ENCODE measurements at places on chromosomes 12 and 14.

DNA sequence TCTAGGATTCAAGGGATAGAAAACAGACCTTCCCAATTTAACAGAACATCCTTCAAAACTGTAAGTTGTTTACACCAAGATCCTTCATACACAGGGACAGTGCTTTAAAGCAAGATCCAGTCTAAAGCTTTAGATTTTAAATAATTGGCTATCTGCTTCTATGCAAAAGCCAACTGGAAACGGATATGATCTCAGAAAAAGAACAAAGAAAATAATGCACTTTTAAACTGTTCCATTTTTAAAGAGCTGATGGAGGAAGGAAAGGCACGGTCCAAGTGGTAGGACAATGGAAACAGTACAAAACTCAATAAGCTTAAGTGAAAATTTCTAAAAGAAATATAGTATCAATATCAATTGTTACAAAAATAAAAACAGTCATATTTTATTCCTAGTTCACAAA, 27.7 kb downstream of the LRP6 start:
- no peak for DNase-seq

DNA sequence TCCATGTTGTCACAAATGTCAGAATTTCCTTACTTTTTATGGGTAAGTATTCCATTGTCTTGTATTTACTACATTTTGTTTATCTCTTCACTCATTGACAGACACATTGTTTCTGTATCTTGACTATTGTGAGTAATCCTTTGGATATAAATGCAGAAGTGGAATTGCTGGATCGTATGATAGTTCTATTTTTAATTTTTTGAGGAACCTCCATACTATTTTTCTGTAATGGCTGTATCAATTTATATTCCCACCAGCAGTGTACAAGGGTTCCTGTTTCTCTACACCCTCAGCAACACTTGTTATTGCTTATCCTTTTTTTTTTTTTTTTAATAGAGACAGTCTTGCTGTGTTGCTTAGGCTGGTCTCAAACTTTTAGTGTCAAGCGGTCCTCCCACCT, 3.5 kb upstream of the KICS2 start:
- no peak for DNase-seq

DNA sequence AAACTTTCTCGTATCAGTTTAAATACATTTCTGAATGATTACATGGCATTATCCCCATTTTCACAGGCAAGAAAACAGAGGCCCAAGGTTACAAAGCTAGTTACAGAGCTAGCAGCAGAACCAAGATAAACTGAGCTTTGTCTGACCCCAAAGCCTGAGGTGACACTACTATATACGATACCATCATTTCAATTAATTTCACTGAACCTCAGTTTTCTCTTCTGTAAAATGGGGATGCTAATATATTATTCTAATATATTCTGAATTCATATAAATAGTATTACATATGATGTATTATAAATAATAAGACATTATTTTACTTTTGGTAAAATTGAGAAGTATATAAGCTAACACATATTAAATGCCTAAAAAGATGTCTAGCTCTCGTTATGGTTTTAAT, 143.3 kb downstream of the NRXN3 start:
- DNase-seq = no peak

DNA sequence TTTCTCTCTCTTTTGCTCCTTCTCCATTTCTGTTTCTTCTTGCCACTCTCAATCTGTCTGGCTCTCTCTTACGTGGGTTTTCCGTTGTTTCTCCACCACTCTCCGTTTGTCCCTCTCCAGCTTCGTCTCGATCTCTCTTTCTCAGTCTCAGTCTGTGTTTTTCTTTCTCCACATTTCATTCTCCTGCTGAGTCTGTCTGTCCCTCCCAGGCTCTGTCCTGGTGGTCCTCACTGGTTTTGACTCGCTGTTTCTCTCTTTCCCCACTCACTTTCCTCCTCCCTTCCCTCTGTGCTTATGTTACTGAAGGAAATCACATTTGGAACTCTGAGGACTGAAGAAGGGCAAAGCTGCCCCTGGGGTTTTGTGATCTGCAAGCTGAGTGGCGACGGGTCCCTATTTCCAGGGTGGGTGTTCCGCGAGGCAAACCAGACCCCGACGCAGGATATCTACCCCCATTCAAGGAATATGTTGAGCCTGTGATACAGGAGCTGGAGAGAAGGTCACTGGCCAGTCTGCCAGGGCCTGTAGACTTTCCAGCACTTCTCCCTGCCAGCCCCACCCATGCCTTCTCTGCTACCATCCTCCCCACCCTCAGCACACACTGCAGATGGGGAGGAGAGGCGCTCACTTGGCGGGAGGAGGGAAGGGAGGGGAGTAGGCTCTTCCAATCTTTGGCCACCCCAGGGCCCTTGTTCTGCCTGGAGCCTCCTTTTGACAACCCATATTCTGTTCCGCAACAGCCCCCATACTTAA, 102.7 kb upstream of the MAP1LC3B2 start:
- no peak for DNase-seq

GRCh38 chr14:74913986-74914573, 9.0 kb downstream of the RPS6KL1 start:
- no peak for DNase-seq

- DNase-seq = no peak
Observed at GRCh38 chr14:104820669-104821228, 19.8 kb downstream of the ZBTB42 start.

DNA sequence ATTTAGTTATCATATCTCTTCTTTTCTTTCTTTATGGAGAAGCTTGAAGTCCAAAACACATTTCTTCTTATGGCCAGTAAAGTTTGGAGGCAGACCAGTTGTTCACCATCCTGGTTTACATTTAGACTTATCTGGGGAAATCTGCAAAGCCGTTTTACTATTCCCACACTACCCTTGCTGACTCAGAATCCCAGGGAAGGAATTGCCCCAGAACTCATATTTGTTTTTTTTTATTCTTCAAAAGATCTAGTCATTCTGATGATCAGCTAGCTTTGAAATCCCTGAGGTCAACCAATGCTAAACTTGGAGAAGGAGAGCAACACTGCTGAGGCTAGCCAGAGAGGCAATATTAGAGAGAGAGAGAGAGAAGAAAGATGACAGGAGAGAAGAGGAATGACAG, 12.3 kb upstream of the LMO3 start:
- DNase-seq = no peak

GRCh38 chr12:53492188-53492587, 7.1 kb downstream of the MAP3K12 start:
- no peak for DNase-seq

DNA sequence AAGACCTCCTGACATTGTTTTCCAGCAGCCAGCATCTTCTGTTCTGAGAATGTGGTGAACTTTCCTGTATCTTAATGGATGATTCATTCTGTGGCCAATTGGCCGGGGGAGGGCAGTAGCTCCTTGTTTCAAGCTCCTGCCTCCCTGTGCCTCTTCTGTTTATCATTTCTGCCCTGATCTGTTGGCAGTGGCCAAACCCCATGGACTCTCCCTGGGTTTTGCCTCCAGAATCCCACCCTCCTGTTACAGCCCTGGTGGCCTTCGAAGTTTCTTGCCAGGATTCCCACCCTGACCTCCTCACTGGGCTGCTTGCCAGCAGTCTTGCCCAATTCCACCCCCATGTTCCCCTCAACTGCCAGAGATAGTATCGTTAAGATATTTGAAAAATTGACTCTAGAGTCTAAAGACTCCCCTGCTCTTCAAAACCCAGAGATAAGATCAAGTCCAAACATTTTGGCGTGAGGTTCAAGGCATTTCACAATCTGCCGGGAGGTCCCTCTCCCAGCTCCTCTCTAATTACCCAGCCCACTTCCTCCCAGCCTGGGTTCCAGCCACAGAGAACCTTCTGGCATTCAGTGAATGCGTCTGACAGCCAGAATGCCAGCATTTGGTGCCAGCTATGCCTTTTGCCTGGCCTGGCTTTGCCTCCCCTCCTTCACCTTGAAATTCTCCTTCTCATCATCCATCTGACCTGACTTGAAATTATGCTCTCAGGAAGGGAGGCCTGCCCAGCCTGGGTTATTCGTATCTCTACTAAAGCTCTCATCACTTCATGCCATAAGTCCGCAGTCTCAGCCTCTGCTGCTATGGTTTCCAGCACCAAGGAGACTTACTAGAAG, 37.7 kb upstream of the TXNRD1 start:
- DNase-seq = no peak

GRCh38 chr12:4448371-4448940, 2.8 kb upstream of the FGF6 start:
- DNase-seq = no peak

GRCh38 chr14:23259426-23259825, 21.7 kb downstream of the RNF212B start:
- no peak for DNase-seq

DNA sequence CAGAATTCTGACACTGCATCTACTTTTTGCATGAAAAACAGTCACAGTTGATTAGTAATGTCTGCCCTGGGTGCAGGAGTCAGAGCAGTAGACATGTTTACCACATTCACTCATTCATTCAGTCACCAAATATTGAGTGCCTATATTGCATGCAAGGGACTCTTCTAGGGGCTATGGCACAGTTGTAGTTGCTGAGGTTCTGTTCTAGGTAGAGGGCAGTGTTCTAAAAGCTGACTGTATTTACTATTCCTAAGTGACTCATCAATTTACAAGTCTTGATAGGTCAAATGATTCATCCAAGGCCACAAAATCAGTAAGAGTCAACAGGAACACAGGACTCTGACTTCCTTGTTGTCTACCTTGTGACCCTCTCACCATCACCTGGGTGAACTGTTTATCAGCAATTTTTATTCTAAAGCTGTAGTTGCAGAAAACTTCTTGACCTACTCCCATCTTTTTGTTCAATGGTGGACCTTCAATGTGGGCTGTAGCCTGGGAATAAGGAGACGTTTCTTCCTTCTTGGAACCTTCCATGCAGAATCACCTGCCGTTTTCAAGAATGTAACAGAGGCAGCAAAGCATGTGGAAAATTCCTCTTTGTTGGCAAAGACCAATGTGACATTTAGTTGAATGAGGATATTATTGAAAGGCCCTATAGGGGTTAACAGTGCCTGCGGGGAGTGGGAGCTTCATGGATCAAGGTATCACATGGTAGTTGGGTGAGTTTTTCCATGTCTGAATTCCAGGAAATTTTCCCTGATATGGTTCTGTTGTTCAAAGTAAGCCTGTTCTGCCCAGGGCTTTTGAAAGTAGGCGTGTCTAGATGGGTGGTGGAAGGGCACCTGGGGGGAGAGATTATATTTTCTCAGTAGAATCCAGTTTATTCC, 223.2 kb downstream of the KTN1 start:
- no peak for DNase-seq

DNA sequence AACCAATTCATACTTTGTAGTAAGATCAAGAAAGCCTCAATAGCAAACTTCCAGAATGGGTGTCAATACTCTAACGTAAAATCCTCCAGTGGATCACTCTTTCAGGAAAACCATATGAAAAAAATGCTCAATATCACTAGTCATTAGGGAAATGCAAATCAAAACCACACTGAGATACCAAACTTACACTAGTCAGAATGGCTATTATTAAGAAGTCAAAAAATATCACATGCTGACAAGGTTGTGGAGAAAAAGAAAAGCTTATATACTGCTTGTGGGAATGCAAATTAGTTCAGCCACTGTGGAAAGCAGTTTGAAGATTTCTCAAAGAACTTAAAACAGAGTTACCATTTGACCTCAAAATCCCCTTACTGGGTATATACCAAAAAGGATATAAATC, 49.5 kb upstream of the ATXN7L3B start:
- DNase-seq = no peak

- no peak for DNase-seq
Observed at GRCh38 chr14:52052288-52052943, 16.4 kb downstream of the NID2 start.

DNA sequence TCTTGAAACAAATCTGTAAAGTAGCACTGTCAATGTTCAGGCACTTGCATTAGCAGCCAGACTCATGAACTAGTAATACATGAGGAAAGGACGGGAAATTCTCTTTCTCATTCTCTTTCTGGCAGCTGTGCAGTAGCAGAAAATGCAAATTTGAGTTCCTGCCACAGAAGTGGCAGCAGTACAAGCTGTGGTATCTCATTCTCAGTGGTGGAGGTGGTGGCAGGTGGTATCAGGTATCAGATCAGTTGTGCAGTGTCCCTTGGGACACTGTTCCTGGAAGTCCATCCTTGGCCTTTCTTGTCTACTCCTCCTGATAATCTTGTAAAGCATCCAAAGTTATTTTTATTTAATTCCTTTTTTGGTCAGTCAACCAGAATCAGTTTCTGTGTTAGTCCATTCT, 103.0 kb downstream of the C12orf42 start:
- DNase-seq = peak; percentile 38

GRCh38 chr14:77926942-77927341, 127.0 kb downstream of the ADCK1 start:
- DNase-seq = no peak

DNA sequence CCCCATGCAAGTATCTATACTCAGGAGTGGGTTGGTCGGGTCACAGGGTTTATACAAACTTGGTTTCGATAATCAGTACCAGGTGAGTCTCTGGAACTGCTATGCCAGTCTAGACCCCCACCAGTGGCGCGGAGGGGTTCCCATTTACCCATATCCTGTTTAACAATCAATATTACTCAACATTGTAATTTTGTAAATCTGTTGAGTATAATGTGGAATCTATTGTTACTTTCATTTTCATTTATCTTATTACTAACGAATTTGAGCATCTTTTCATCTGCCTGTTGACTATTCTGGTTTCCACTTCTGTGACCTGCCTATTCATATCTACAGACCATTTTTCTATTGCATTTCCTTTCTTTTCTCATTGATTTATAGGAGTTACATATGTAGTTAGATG, 275.2 kb upstream of the CRY1 start:
- no peak for DNase-seq

DNA sequence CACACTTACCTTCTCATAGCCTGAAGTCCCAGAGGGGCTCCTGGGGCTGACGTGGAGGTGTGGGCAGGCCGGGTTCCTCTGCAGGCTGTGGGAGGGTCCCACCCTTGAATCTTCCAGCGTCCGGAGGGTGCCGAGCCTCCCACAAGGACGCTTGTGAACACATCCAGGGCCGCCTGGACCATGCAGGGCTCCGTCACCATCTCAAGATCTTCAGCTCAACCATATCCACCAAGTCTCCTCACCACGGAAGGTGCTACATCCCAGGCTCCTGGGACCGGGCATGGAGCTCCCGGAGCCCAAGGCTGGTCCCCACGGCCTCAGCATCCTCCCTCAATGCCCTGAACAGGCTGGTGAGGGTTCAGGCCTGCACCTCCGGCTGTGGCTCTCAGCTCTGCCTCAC, 10.7 kb upstream of the FBRSL1 start:
- no peak for DNase-seq

- no peak for DNase-seq
Observed at GRCh38 chr14:55333711-55334485, 62.7 kb downstream of the FBXO34 start.

DNA sequence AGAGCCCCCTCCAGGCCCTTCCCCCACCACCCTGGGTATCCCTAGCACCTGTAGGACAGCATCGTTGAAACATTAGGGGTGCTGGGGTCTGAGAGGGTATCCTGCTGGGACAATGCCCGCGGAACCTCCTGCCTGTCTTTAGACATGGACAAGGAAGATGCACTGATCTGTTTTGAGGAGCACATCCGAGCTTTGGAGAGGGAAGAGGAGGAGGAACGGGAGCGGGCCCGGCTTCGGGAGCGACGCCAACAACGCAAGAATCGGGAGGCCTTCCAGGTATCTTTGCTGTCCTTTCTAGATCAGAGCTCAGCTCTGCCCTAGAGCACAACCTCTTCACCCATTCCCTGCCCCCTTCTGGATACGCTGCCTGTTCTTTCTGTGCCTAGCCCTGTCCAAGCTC, 13.2 kb downstream of the PRPF40B start:
- no peak for DNase-seq

- no peak for DNase-seq
Observed at GRCh38 chr12:6326316-6327228, 15.3 kb downstream of the TNFRSF1A start.
